Heart right ventricle (tissue), 16 donors: ENCODE measurements at places on chromosomes 1 and 21. TPM values are rescaled to one million over a fixed set of nuclear protein-coding genes. Genes with fewer than 3 reads are reported as not detected.

TTC34 gene
- total RNA-seq = 0.45 TPM

GALNT2 gene
- 31.3 TPM for total RNA-seq

DNA sequence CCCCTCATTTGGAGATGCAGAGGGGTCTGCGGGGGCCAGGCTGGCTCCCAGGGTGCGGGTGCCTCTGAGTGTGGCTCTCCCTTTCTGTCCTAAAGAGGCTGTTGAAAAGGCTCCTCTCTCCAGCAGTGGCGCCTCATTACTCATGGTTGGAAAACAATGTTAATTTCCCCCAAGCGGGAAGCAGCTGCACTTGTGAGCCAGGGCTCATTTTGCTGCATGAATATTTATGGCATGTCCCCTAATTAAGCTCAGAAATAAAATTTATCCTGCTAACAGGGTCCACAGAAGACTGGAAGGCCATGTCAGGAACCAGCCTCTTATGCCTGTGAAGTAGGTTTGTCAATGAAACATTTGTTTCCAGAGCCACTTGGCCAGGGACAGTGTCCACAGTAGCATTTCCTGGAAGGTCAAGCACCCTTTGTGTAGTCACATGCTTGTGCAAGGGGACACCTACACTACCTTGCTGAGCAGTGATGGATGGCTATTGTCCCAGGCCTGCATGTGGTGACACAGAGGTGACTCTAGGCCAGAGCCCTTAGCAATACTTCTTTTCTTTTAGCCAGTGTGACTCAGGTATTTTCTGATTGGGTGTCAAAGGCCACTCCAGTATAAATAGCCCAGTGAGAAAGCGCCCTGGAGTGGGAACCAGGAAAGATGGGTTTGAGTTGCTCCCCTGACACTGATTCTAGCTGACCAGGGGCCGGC is 259.0 kb downstream of the FOXD2 start:
- DNase-seq = no peak

DNA sequence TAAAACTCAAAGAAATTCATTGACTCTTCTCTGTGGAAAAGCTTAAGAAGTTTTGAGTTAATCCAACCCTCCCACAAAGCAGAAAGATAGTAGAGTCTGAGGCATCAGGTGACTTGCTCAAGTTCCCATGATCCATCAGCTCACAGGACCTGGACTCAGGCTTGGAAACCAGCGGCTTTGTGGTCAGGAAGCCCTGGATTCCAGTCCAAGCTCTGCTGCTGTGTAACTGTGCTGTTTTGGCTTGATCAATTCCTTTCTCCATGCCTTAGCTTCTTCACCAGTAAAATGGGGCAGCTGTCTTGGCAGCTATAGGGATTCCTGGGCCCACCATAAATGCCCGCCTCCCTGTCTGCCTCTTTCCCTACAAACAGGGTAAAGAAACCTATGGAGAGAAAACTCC is 180.2 kb downstream of the HIVEP3 start:
- DNase-seq = no peak

GRCh38 chr21:43331111-43331961 is 95.6 kb downstream of the SIK1 start:
- DNase-seq = no peak

GRCh38 chr1:35243691-35244090 is 24.8 kb upstream of the ZMYM4 start:
- no peak for DNase-seq

DNA sequence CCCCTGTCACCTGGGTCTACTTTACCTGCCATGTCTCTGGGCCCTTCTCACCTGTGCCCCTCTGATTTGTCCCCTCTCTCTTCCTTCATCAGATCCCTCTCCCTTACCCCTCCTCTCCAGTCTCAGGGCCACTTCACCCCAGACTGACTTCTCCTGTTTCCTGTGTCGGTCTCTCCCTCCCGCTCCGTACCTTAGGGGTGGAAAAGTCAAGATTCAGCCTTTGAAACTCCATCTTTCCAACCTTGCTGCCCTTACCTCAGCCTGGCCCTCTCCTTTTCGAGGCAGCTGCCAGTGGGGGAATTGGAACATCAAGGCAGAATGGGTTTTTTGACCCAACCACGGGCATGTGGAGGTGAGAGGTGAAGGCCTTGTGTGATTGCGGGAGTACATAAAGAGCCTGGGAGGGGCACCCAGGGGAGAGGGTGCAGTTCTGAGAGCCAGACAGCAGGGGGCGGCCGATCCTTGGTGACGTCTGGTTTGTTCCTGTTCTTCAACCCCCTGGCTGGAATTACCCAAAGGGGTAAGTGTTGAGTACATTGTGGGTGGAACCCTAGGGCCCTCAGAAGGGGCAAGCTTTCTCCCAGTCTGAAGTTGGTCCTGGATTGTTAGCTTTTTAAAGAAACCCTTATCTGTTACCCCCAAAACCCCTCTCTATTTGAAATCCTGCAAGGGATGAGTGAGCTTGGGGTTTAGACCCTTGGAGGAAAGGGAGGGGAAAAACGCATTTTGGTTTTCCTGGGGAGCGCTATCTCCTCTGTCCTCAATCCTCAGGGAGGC is 12.3 kb upstream of the DMBX1 start:
- DNase-seq = peak; percentile 51

DNA sequence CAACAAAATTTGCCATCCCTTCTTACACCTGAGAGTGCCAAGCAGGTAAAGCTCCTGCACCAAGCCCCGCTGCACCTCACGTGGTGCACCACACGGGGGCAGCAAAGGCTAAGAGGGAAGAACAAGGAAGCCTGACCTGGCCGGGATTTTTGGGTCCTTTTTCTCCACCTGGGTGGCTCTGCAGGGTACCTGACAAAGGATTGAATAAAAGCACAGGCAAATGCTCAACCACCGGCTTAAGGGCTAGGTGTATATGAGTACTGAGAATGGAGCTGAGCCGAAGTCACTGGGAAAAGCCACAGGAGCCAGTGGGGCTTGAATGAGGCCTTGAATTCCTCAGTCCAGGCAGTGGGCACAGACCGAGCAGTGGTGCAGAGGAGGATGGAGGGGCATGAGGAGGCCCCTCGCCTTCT is 36.4 kb downstream of the ZNF697 start:
- peak; percentile 72 for DNase-seq

DNA sequence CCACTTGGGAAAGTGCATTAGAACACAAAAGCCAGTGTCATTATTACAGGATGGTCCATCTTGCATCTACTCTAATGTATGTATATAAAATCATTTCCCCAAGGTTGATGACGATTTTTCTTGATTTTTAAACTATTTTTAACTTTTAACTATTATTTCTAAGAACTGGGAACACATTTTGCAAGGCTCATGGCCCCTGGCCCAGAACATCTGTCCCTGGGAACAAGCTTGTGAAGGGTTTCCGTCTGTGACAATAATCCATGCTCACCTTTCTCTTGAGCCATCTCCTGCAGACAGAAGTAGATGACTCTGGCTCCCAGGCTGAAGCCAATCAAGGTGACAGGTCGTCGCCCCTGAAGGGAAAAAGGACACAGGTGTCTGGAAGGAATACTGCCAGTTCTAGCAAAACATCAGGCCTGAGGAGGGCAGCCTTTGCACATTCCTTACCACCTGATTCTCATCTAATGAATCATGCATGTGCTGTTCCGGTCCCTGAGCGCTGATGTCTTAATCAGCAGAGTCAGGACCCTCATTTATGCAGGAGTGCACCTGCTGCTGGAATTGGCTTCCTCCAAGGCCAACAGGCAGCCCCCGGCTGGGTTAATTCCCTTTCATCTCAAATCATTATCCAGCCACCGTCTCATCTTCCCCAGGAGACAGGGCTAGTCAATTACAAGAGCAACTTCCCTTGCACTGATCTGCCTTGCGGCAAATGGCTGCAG is 62.5 kb downstream of the TMCO4 start:
- no peak for DNase-seq

DNA sequence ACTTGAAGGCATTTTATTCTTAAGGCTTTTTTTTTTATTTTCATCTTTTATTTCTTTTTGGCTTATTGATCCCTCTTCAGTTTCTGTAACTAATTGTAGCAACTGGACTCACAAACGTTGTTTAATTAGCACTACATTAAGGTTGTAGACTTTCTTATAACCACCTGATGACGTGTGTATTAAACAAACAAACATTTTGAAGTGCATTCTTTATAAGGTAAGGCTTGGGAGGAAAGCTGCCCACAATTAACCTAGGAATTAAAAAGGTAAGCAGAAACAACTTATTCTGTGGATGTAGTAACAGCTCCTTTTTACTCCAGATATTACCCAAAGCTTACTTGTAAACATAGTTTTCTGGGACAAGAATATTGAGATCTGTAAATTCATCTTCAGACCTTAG is 55.0 kb downstream of the CAMSAP2 start:
- DNase-seq = no peak

DNA sequence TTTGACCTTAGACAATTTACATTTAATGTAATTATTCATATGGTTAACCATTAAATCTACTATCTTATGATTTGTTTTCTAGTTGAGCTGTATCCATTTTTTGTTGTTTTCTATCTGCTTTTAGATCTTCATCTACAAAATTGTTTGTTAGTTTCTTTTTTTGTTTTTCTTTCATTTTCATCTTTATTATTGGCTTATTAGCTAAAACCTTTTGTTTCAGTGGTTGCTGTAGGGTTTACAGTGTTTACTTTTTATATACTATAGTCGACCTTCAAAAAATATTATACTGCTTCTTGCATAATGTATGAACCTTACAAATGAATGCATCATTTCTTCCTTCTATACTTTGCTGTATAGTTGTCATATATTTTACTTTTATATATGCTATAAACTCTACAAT is 651.6 kb upstream of the PLXNA2 start:
- no peak for DNase-seq

DNA sequence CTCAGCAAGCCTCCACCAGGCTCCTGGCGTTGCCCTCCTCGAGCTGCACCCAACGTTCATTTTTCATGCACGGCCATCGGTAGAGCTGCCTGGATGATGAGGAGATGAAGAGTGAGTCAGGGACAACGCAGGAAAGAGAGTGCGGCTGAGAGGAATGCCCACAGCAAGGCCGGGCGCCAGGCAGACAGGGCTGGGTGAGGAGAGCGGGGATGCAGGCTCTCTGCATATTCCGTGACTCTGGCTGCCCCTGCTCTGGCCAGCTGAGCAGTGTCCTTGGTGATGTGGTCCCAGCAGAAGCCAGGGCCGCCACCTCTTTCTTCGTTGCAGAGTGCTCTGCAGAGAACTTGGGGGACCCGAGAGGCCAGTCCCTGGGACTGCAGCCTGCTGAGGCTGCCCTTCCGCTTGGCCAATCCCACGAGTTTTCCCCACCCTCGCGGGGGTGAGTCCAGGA is 10.8 kb downstream of the UMODL1 start:
- DNase-seq = no peak
